ENCODE measurements at places on chromosomes 4 and X.

GRCh38 chr4:79585834-79586233 is 177.8 kb upstream of the GK2 start:
- no peak for DNase-seq

- no peak for DNase-seq
These were observed 33.0 kb upstream of the LEF1 start for GRCh38 chr4:108201774-108202173.

- DNase-seq = no peak
These were observed 37.8 kb downstream of the LGI2 start for GRCh38 chr4:24992968-24993367.

- no peak for DNase-seq
These were observed 254.2 kb upstream of the NWD2 start for GRCh38 chr4:36990128-36990872.

GRCh38 chr4:144591401-144591800 is 54.6 kb upstream of the HHIP start:
- DNase-seq = no peak

GRCh38 chr4:168868044-168868781 is 141.8 kb downstream of the CBR4 start:
- no peak for DNase-seq

DNA sequence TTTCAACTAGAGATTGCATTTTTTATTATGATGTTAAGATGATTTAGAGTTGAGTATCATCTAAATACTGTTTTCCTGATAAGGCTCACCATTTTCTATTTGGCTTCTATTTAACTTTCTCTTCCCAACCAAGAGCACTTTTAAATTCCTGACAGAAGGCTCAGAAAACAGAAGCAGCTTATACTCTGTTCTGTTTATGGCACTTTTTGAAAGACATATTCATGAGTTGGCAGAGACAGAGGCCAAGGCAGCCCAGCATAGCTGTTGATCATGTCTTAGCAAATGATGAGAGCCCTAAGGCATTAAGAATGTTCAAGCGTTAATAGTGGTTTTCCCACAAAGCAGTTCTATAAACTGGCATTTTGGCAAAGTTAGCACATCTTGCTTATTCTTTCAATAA is 330.3 kb downstream of the TRAM1L1 start:
- no peak for DNase-seq

DNA sequence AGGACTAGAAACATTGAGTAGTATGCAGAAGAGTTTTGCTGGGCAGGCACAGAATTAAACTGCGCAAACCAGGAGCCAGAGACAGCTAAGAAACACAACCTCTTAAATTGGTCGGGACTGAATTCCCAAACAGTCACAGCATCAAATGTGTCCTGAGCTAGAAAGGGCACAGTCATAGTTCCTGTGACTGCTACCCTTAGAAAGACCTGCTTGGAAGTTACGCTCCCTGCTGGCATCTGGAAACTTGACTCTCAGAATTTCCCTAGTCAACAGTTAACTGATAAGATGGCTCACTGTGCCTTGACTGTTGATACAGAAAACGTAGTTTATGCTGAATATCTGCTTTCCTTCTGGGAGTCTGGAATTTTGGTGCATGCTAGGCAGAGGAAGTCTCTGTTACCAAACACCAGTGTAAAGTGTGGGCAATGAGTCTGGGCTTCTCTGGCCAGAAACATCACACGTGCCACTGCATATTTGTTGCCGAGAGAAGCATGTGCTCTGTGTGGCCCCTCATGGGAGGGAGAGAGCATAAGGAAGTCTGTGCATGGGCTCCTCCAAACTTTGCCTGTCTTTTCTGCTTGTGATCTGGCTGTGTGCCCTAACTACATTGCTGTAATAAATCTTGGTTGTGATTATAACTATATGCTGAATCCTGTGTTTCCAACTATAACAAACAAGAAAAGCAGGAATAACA is 11.6 kb upstream of the EOLA2 start:
- no peak for DNase-seq

DNA sequence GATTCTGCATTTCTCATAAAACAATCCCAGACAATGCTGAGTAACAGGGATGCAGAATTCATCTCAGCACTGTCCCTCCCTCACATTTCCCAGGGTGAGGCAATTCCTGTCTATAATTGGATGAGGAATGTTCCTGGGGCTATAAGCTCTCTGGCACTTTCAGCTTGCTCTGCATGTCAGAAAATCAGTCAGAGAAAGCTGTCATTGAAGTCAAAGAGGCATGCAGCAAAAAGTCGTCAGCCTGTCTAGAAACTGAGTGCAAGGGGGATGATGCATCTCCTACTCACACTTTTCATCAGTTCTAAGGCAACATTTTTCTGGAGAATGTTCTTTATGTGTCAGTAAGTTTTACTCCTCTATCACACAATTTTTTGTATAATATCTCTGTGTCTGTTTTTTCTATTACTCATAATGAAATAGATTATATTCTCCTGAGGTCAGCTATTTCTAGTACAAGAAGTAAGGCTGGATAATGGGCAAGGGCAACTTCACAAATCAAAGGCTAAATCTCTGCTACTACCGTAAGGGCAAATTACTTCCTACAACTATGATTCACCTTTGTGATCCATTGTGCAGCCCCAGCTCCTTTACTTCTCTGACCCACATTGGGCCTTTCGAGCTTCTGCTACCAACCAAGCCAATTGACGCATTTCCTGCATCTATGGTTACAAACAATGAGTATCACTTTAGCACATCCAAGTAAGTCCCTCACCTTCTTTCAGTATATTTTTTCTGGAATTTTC is 56.0 kb downstream of the TASL start:
- DNase-seq = no peak

DNA sequence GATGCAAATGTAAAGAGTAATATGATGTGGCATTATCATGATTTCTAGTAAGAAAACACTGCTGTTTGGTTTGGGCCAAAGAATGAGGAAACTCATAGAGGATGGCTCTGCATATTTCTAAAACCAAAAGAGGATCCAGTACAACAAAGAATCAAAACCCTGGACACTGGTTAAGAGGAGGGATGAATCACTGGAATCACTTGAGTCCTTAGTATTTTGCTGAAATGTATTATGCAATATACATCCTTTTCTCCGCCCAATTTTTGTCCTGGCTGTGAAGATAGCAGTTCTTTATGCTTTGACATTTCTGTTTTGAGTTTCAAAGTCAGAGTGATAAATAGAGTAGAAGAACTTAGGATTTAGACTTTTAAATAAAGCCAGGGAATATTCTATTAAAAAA is 345.9 kb downstream of the PACRGL start:
- no peak for DNase-seq

GRCh38 chrX:37509349-37509748 is 62.1 kb upstream of the LANCL3 start:
- no peak for DNase-seq

- no peak for DNase-seq
These were observed 4.1 kb downstream of the POF1B start for GRCh38 chrX:85375333-85375738.

- no peak for DNase-seq
These were observed 48.4 kb downstream of the ARFIP1 start for GRCh38 chr4:152828122-152828521.

- DNase-seq = no peak
These were observed 2480.2 kb downstream of the PCDH7 start for GRCh38 chr4:33200377-33200776.
